Psoas muscle (tissue), 8 donors: ENCODE measurements at places on chromosomes 4 and X.

- DNase-seq: no peak
Observed at GRCh38 chrX:39499996-39500395, 597.8 kb downstream of the BCOR start.

DNA sequence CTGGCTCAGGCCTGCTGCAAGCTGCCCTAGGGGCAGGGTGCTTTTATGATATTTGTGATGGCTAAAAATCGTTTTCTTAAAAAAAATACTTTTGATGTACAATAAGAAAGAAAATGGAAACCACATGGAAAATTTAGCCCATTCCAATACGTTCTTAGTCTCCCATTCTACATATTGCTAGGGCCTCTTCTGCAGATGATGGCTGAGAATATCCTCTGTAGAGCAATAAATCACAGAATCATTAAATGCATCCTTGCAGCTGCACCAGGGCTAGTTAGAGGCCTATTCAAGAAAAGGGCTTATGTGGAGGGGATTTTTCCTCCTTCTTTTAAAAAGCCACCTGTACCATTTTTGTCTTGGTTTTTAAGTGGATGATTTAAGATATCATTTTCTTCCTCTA, 97.6 kb upstream of the C1GALT1C1 start:
- no peak for DNase-seq

GRCh38 chr4:110989125-110989524, 366.2 kb upstream of the PITX2 start:
- DNase-seq: no peak

- DNase-seq: no peak
Observed at GRCh38 chrX:148923631-148924030, 423.2 kb downstream of the AFF2 start.

GRCh38 chr4:14700544-14700943, 301.7 kb upstream of the CPEB2 start:
- DNase-seq: no peak

DNA sequence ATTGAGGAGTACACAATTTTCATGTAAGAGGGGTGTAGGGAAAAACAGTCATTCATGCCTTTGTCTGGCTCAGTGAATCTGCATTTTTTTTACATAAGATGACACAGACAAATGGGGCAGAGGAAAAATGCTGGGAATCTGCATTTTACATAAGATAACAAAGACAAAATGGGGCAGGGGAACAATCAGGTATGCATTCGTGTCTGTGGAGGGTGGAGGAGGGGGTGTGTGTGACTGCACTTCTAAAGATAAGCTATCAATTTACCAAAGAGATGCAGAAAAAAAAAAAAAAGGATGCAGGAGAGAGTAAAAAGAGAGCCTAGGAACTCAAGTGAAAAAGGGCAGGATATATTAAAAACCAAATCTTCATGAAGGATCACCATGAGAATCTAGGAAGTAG, 637.4 kb downstream of the ZNF674 start:
- no peak for DNase-seq

GRCh38 chrX:130552444-130553073, 150.8 kb downstream of the RBMX2 start:
- DNase-seq: no peak

GRCh38 chr4:58214376-58214775, 1104.2 kb upstream of the IGFBP7 start:
- no peak for DNase-seq

DNA sequence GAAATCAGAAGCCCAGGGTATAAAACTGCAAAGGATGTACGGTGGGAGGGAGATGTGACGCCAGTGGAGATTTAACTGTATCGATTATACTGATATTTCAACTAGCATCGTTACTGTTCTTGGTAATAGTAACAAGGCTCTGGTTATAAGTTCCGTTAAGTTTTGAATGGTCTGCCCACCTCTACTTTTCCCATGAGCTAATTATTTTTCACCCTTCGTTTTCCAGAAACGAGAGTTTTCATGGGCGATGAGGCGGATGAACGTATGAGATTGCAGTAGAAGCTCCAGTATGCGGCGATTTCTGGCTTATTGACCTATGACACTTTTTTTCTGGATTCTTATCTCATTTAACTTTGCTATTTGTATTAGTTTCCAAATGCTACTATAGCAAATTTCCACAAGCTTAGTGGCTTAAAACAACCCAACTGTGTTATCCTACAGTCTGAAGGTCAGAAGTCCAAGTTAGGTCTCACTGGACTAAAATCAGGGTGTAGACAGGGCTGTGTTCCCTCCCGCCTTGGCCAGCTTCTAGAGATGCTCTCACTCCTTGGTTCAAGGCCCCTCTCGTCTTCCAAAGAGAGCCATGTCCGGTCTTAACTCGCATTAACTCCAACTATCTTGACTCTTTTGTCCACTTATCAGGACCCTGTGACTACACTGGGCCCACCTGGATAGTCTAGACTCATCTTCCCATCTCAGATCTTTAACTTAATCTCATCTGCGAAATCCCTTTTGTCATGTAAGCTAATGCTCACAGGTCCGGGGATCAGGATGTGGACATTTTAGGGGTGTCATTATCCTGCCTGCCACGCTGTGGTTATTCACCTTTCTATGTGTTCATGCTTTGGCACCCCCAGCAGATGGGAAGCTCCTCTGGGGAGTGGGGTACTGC, 122.5 kb downstream of the IRF2 start:
- DNase-seq: no peak

DNA sequence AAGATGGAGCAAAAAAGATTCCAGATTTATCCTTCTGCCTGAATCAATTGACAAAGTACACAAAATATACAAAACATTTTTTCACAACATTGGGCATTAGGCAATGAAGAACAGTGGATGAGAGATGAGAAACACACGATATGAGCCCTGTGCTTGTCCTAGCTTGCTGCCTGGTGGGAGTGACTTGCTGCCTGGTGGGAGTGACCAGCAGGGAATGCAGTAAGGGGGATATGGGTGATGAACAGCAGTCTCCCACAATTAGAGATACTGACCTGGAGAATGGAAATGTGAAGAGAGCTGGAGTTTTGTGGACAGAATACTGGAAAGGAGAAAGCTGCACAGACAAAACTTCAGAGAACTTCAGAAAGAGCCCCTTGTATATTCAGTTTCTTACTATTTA, 629.4 kb upstream of the FRG1 start:
- no peak for DNase-seq

GRCh38 chr4:158102904-158103303, 69.9 kb downstream of the GASK1B start:
- no peak for DNase-seq

DNA sequence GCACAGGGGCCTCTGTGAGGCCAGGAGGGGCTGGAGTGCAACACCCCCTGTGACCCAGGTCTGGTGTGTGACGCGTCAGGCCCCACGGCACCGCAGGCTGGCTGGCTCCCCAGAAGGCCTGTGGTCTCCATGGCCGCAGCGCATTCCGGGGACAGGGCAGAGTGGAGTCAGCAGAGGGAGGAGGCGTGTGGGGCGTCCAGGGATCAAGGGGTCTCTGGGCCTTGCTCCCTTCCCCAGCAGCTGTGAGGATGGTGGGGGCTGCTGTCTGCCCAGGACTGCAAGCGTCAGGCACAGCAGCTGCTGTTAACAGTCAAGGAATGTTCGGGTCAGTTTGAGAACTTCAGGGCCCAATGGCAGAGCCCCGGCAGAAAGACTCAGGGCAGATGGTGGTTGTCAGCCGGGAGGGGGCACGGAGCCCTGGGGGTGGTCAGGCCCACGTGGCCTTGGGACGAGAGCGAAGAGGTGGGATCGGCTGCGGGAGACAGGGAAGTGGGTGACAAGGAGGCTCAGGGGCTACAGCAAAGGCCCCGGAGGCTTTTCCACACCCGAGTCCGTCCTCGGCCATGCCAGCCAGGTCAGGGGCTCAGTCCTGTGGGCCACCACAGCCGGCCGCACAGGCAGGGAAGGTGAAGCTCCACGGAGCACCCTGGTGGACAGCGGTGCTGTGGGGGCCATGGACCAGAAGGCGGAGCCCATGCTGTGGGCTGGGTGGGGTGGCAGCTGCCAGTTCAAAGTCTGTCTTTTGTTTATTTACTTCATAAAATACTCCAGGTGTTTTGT, 18.3 kb downstream of the PCGF3 start:
- DNase-seq: no peak

DNA sequence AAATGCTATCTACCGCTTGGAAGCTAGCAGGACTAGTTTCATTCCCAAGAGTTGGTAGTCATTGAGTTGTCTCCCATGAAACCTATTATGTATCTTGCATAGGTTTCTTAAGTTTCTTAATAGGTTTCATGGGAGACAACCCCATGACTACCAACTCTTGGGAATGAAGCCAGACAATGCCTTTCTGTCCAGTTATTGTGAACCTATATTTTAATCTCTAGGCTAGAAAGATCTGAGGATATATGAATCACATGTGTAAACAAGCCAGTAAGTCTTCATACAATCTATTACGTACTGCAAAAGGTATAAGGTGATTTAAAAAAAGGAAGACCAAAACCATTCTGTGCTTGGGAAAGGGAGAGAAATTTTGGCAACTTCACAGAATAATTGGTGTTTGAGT, 162.6 kb downstream of the INPP4B start:
- no peak for DNase-seq

DNA sequence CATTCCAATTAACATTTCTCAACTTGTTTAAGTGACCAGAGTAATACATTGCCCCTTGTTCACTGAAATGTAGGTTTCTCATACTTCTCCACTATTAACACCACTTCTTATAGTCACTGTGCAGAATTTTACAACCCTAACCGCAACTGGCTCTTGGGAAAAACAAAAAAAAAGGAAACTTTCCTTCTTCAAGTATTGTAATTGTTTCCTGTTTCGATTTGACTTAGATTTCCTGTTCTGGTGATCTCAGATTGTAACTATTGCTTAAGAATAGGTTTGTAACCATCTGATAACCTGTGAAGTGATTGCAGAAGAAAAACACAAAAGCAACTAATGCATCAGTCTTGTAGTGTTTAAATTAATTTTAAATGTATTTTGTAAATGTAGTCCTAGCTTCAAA, 594.7 kb upstream of the GALNT7 start:
- no peak for DNase-seq

DNA sequence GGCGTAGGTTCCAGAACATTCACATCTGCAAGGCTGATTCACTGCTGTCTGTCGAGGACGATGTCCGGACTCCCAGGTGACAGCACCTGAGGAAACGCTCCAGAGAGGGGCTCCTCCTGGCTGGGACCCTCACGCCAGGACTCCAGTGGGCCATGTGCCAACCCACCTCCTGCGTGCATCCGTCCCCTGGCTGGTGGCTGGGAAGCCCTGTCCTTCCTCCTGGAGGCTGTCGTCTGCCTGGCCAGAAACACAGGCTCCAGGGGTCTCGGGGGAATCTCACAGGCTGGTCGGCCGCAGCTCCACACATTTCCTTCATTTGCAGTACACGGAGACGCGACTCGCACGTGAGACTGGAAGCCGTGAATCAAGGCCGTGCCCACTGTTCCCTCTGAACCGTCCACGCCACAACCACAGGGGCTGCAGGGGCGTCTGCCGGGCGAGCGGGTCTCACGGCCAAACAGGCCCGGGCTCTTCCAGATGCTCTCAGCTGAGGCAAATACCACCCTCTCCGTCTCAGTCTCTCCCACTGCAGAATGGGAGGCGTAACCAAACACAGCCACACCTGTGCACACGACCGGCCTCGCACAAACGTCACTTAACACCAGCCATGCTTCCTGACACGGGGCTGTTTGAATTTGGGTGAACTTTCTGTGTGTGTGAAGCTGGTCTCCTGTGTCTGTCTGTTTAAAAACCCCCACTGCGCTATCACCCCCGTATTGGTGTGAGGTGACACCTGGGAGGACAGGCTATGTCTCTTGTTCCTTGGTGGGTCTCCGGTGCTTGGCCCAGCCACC, 38.7 kb upstream of the MXD4 start:
- DNase-seq: no peak

DNA sequence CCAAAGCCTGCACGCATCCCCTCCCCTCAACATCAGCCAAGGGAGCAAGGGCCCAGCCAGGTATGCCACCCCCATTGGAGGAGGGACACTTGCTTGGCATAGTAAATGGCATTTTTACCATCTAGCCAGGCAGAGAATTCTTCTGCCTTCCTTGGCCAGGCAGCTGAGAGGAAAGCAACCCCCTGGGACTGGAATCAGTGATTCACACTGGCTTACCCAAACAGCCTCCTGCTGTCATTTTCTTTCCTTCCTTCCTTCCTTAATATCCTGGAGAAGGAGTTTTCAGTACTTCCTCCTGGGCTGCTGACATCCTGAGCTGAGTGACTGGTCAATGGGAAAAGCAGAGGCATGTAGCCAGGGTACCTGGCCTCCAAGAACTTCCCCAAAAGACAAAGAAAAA, 28.6 kb upstream of the KIAA1210 start:
- DNase-seq: no peak
